ENCODE measurements at places on chromosomes 3 and 15. TPM values are rescaled to one million over a fixed set of nuclear protein-coding genes. Genes with fewer than 3 reads are reported as not detected.

MCCC1 gene
- total RNA-seq, result 21.5 TPM

DUOX1 gene
- total RNA-seq, result under 0.01 TPM

LMLN gene
- total RNA-seq, result 6.5 TPM

RARRES1 gene
- total RNA-seq, result 166 TPM

CFAP92 gene
- 1.1 TPM for total RNA-seq

SOX14 gene
- not detected for total RNA-seq

PCOLCE2 gene
- 60.7 TPM for total RNA-seq

PLCL2 gene
- 7.4 TPM for total RNA-seq

NR2E3 gene
- total RNA-seq, result 0.14 TPM

CYP8B1 gene
- not detected for total RNA-seq

LHFPL4 gene
- total RNA-seq, result 0.09 TPM

SMCO1 gene
- total RNA-seq, result not detected

RBP2 gene
- not detected for total RNA-seq

HYAL2 gene
- total RNA-seq, result 80.7 TPM

HPS3 gene
- total RNA-seq, result 26.9 TPM

AP3B2 gene
- total RNA-seq, result 0.43 TPM

GOLGA6L10 gene
- total RNA-seq, result 0.28 TPM

OR4F15 gene
- total RNA-seq, result not detected

ROBO2 gene
- 24.9 TPM for total RNA-seq

KCNAB1 gene
- under 0.01 TPM for total RNA-seq

UPK1B gene
- under 0.01 TPM for total RNA-seq

CCRL2 gene
- 0.09 TPM for total RNA-seq

BCL2A1 gene
- total RNA-seq, result 2.7 TPM

PARP3 gene
- total RNA-seq, result 20.1 TPM

ITIH4 gene
- total RNA-seq, result 1.6 TPM

RASGRP1 gene
- total RNA-seq, result 0.37 TPM

TMC3 gene
- not detected for total RNA-seq

SERINC4 gene
- 0.09 TPM for total RNA-seq

LRRC31 gene
- total RNA-seq, result not detected

TMCO5A gene
- not detected for total RNA-seq

SNAP23 gene
- 110 TPM for total RNA-seq

PLA2G4B gene
- 0.71 TPM for total RNA-seq

GRK7 gene
- total RNA-seq, result not detected

FSTL1 gene
- 887 TPM for total RNA-seq

CPLX3 gene
- total RNA-seq, result not detected

TEX9 gene
- 3.1 TPM for total RNA-seq

EPHB3 gene
- 7.0 TPM for total RNA-seq

IFT57 gene
- total RNA-seq, result 65.6 TPM

CLDN1 gene
- 0.18 TPM for total RNA-seq

HHLA2 gene
- not detected for total RNA-seq

MYZAP gene
- 0.18 TPM for total RNA-seq

TIGIT gene
- not detected for total RNA-seq

DPPA2 gene
- not detected for total RNA-seq

LSAMP gene
- total RNA-seq, result 11.6 TPM

CLDN16 gene
- total RNA-seq, result under 0.01 TPM

KBTBD8 gene
- total RNA-seq, result 2.4 TPM

ACAN gene
- total RNA-seq, result 0.28 TPM

LNP1 gene
- total RNA-seq, result 4.2 TPM

SMARCC1 gene
- 27.7 TPM for total RNA-seq

ISLR gene
- 157 TPM for total RNA-seq

TMCC1 gene
- total RNA-seq, result 9.4 TPM

LSG1 gene
- total RNA-seq, result 36.1 TPM

ABCF3 gene
- 64.9 TPM for total RNA-seq

GOLGA6D gene
- total RNA-seq, result not detected

ATP11B gene
- total RNA-seq, result 53.3 TPM

PLSCR5 gene
- not detected for total RNA-seq

Measured in smooth muscle cell of bladder (primary cell).